ENCODE measurements at places on chromosomes 3 and 15.

GRCh38 chr3:134693226-134693625, 42.4 kb upstream of the KY start:
- DNase-seq, result no peak

DNA sequence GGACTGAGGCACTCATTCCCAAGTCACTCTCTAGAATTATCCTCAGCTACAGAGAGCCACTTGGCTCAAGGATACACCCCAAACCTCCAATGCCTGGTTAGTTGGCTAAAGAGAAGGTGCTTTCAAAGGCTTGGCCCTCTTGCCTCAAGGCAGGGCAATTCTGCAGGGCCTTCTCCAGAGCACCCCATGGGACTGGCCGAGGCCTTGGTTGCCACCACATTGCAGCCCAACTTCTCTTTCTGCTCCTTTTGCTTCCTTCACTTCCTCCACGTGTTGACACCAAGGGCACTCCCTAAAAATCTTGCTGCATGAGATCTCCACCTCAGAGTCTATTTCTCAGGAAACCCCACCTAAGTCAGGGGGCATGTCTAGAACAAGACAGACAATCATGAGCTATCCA, 36.7 kb downstream of the MEGF11 start:
- no peak for DNase-seq

DNA sequence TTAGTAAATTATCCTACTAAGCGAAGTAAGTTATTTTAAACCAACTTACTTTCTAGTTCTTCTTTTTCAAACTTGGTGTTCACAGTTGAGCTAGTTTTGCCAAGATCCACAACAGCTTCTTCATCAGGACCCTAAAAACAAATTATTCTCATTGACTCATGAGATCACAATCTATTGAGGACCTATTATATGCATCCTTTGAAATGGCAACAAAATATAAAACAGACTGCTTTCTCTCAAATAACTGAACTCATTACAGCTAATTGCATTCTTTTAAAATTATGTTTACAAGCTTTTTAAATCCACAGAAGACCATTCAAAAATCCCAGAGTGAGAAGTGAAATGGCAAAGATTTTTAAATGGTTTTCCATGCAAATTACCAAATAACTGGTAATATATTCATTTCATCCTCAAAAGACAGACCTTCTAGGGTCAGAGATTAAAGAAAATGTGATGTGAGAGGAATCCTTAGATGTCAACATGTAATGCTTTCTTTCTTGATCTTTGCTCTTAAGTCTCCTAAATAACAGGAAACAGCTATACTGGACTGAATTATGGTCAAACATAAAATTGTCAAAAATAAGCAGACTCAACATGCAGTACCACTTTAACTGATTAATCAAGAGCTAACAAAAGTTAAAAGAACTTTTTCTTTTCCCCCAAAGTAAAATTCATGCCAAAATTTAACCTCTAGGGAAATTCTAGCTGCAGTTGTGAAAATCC, 31.7 kb downstream of the SLC4A7 start:
- DNase-seq, result no peak

GRCh38 chr3:114624571-114625181, 330.8 kb downstream of the TIGIT start:
- no peak for DNase-seq

- no peak for DNase-seq
Observed at GRCh38 chr3:191409791-191410359, 51.1 kb upstream of the PYDC2 start.

- DNase-seq, result no peak
Observed at GRCh38 chr3:48685293-48685602, 467 bp downstream of the NCKIPSD start.

DNA sequence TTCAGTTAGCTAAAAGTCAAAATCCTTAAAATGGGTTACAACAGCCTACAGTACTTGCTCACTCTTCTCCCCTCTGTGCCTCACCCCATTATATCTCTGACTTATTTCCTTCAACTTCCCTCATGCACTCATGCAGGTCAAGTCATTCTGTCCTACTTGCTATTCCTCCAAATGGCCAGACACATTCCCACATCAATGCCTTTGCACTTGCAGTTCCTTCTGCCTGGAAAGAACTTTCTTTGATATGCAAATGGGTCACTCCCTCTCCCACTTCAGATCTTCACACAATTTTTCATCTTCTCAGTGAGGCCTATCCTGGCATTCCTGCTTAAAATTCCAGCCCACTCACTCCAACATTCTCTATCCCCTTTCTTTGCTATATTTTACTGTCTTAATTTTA, 547.2 kb upstream of the TGFBR2 start:
- no peak for DNase-seq

DNA sequence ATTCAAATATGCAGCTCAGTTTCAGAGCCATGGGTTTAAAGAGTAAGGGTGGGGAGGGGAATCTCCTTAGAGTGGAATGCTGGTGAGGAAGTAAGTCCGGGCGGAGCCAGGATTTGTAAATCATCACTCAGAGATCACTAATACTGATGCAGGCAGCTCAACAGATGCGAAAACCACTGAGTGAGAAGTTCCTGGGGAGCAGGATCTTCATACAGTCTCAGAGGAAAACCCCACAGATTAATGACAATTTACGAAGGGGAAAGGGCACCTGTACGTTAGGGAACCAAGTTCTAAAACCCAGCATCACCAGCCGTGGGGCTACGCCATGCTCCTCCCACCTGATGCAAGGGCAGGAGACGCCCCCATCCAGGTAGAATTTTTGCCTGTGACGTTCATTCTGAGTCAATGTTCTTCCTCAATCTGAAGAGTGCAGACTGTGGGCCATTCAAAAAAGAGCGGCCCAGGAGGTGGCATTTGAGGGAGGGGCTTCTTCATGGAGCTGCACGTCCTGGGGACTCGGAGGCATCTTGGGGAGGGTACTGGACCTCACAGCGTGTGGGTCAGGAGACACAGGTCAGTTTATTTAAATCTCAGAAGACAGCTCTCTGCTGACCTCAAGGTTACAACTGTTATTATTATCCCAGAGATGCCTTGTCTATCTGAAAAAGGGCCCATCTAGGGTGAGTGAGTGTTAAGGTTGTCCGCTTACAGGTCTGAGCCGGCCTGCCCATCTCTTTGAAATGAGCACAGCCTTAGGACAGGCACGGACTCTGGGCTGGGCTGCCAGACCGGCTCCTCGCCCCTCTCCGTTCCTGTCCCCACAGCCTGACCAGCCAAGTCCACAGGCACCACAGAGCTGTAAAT, 228.0 kb downstream of the XXYLT1 start:
- no peak for DNase-seq

DNA sequence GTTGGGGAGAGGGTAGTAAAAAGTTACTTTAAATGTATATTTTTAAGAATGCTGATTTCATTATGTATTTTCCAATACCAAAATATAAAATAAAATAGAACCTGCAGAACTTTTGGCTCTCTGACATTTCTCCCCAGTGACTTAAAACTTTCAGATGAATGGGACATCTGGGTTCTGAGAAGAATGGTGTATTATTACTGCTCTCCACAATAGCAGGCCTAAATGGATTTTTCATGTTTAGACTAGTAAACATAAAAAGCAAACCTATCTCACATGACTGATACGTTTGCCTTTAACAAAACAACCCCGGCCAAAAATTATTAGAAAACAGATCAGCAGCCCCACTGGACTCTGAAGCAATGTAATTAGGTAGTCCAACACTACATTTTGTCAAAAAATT, 73.8 kb downstream of the FHIT start:
- no peak for DNase-seq
